ENCODE measurements at places on chromosomes 12 and 14.

GRCh38 chr14:73374218-73374617 lies 84.1 kb downstream of the NUMB start:
- DNase-seq: no peak

DNA sequence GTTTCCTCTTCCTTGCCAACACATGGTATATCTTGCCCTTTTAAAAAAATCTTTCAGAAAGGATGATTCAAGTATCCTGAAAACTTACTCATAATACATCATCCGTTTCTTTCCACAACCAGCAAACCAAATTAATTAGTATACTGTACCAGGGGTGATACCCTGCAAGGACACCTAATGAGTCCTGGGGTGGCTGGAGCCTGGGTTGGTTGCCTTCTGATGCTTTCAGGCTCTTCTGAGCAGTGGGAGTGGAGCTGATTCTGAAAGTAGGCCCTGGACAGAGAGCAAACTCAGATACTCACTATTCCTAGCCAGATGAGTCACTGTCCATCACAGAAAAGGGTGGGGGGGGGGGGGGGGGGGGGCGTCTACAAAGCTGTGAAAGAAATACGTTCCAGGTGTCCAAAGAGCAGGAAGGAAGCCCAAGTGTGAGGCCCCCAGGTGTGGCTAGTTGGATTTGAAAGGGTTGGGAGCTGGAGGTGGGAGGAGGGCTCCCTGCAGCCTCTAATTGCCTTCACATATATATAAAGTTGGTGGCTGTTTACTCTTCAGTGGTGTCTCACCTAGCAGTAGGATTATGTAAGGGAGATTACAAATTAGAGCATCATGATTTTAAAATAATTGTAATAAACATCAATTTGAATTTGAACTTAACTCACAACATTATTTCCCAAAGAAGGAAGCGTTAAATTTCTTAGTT lies 36.5 kb downstream of the FBXO33 start:
- DNase-seq: no peak

DNA sequence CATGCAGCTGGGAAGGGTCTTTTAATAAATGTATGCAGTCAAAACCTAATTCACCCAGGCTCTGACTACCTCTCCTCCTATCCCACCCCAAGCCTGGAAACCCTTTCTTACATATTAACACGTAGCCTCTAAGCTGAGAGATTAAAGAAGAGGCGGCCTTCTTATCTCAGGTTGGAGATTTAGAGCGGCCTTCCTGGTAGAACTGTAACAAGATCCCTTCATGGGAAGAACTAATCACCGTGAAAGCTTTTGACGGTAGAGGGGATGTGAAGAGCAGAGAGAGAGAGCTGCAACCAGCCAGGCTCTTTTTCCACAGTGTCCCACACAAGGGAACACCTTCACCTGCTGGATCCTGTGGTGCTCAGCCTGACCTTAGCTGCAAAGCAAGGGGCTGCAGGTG lies 367.4 kb downstream of the MED13L start:
- DNase-seq: no peak

GRCh38 chr12:4745249-4745648 lies 25.0 kb downstream of the GALNT8 start:
- no peak for DNase-seq

DNA sequence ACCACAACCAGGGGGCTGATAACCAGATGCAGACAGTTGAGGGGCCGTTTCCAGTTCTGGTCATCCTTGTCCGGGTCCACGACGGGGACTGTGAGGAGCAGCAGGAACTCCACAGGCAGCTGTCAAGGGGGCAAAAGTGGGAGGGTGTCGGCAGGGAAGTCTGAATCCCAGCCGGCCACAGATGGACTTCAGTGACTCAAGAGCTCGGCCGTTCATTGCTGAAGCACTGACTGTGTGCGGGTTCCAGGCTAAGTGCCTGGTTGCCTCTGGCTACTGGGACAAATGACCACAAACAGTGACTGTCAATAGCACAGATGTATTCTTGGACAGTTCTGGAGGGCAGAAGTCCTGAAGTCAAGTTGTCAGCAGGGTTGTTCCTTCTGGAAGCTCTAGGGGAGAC lies 19.6 kb downstream of the SLC8B1 start:
- DNase-seq: no peak

- DNase-seq: no peak
Measured at GRCh38 chr12:121872546-121873215, 14.0 kb upstream of the HPD start.

DNA sequence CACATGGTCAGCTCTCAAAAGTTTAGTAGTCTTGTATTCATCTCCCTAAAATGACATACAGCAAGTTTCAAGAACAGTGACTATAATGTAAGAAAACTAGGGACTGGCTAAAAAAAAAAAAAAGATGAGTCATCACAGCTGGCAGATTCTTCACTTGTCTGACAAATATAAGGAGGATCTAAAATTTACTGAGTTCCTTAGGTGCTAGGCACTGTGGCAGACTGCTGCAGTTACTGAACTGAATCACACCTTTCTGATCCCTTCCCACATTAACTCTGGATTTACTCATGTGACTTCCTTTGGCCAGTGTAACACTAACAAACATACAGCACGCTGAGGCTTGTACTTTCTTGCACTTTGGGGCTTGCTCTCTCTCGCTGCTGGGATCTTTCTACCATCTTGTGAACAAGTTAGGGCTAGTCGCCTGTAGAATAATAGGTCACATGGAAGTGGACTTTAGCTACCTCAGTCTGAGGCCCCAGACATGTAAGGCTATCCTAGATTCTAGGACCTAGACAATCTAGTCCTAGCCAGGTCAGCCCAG lies 32.1 kb downstream of the BAZ1A start:
- no peak for DNase-seq

- no peak for DNase-seq
Measured at GRCh38 chr12:108589840-108590229, 8.0 kb downstream of the TMEM119 start.

DNA sequence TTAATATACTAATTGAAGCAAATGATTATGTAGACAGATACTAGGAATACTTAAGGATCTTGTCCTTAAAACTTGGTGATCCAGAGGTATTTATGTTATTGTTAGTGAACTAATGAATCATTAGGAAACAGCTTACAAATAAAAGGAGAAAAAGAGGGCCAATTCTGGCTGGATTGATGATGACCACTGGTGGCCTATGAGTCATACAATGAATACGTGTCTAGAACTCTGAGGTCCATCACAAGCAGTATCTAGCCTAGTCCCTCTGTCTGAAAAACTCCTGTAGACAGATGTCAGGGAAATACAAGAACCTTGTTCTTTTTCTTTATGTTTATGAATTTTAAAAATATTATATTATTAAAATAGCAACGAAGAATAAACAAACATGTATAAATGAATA lies 51.7 kb upstream of the RTL1 start:
- DNase-seq: no peak

GRCh38 chr12:6767353-6768319 lies 1.5 kb downstream of the PTMS start:
- no peak for DNase-seq

- DNase-seq: no peak
Measured at GRCh38 chr14:75196064-75196463, 19.7 kb upstream of the TMED10 start.

- no peak for DNase-seq
Measured at GRCh38 chr12:115261691-115262398, 577.9 kb upstream of the TBX3 start.

DNA sequence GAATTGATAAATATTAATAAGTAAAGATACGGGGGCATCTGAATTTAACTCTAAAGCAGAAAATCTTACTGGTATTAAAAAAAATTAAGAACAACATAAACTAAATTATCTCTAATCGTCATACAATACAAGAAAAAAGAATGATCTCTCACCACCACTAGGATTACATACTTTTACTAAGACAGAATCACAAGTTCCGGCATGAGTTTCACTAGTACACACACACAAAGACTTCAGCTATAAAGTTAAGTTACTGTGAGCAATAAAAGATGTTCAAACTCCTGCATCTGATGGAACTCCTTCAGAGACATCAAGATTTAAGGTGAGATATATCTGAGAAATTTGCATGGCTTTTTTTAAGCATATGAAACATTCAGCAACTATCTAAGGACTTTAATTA lies 21.9 kb downstream of the CEP128 start:
- DNase-seq: no peak

DNA sequence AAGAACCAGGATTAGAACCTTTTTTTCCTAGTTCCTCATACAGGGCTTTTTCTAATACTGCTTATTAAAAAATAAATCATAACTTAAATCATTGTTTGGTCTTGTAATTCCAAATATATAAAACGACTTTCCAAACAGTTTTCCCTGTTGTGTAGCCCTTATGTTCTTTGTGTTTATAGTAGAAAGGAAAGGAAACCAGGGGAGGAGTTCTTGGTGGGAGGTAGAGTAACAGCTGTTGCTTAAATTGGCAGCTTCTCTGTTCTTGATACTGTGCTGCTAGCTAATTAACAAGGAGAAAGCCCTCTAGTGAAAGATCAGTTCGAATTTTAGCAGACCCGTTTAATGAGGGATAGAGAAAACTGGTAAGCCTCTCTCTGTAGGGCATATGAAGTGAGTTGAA lies 15.0 kb downstream of the SRP54 start:
- DNase-seq: no peak

DNA sequence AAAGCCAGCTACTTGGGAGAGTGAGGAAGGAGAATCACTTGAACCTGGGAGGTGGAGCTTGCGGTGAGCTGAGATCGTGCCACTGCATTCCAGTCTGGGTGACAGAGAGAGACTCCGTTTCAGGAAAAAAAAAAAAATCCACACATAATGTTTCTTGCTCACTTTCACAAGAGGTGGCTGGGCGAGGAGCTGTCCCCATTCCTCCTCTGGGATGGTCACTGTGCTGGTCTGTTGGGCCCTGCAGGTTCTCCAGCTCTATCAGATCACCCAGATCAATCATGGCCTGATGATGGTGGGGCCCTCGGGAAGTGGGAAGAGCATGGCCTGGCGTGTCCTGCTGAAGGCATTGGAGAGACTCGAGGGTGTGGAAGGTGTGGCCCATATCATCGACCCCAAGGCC lies 47.3 kb downstream of the DYNC1H1 start:
- no peak for DNase-seq

DNA sequence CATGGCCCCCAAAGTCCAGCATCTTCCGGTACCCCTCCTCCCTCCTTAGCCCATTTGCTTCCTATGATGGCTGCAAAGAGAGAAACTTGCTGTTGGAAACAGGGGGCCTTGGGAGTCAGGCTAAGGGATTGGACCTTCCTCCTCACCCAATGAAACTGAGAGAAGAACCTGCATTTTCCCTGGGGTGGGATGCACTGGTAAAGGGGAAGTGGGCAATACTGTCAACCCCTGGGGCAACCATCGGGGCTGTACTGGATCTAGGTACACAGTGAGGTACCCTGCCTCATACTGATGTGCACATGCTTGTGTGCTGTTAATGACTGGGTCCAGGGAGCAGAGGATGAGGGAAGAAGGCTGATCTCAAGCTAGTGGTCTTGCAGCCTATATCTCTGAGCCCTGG lies 11.0 kb upstream of the JPH4 start:
- DNase-seq: no peak

- DNase-seq: no peak
Measured at GRCh38 chr14:63992858-63993257, 140.1 kb downstream of the SYNE2 start.

DNA sequence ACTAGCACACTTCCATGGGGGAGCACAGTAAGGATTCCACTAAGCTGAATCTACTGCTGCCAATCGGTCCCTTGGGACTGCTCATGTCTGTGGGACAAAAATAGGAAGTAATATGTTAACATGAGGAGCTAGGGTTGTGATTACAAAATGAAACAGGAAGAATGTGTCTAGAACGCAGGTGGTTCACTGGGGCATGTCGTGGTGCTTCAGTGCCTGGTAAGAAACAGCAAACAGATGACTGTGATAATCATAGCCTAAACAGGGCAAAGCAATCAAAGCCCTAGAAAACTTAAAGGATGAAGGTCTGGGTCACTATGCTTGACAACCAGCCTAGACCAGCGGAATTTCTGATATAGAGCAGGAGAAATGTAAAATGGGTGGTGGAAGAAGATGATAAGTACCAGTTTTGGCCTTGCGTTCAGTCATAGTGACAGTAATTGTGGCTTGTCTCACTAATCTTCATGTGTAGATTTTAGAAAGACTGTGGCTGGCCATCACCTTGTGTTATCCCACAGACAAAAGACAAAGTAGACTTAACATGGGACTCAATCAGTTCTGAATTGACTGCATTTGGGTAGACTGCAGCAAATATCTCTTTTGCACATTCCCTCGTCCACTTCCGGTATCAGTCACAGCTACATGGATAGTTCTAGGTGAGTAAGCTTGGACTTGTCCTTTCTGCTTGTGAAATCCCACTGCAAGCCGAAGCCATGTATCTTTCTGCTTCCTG lies 51.4 kb downstream of the WASHC3 start:
- no peak for DNase-seq

DNA sequence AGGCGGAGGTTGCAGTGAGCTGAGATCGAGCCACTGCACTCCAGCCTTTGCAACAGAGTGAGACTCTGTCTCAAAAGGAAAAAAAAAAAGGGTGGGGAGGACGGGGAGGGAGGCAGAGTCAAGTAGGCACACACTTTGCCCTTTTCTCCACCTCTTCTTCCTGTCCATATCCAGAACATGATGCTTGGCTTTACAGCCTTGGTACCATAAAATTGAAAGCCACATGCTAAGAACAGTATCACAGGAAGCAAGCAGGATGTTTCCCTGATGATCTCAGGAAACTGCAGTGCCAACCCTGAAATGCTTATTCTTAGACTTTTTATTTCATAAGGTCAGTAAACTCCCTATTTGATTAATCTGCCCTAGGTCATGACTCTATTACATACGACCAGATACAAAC lies 32.5 kb upstream of the YAF2 start:
- no peak for DNase-seq

DNA sequence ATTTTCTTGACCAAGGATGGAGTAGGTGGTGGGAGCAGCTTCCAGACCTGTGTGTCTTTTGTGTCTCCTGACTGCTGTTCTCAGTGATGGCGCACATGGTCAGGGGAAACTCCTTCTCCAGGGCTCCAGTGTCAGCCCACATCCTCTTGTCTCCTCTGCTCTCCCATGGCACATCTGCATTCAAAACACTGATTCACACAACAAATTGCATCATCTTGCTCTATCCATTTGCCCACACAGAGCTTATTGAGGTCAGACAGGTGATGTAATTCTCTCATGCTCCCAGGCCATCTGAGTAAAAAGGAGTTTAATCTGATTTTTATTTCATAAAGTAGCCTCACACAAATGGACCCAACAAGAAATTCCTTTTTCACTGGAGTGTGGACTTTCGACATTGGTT lies 21.8 kb upstream of the TMEM132C start:
- no peak for DNase-seq

DNA sequence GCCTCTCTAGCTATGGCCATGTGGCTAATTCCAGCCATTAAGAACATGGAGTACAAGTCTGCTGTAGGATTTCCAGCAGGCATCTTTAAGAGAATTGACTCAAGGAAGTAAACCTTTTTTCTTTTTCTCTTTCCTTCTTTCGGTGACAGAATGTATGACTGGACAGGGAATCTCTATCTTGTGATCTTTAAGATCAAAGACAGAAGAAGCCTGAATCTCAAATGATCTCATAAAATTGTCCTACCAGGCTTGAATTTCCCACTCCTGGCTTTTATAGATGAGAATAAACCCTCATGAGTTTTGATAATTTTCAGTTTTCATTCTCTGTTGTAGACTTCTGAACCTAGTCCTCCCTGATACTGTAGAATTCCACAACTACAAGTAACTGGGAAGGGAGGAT lies 11.4 kb downstream of the DUSP6 start:
- no peak for DNase-seq

All from activated CD8-positive, alpha-beta memory T cell treated with anti-CD3 and anti-CD28 coated beads, Interleukin-2, amount 50 U/mL, for 4 hours (primary cell).